ENCODE measurements at places on chromosomes 2 and 18.

DNA sequence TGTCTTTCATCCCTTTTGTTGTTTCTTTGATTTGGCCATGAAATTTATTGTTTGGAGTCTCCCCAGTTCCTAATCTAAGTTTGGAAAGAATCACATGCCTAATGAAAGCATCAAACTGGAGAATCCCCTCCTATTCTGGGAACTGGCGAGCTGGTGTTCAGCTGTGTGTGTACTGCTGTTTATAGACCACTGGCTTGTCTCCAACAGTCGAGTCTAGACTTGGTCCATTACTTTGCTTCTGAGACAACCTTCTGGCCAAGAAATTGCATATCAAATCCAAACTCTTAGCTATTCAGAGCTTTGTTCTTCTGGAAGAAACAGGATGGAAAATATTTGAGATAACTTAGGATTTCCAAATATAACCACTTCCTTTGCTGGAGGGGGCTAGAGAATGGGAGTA lies 111.5 kb upstream of the THSD7B start:
- no peak for DNase-seq

- no peak for DNase-seq
Observed at GRCh38 chr2:78977661-78978145, 47.8 kb upstream of the REG3G start.

GRCh38 chr2:121689356-121689755 lies 40.1 kb upstream of the CLASP1 start:
- DNase-seq, result no peak

DNA sequence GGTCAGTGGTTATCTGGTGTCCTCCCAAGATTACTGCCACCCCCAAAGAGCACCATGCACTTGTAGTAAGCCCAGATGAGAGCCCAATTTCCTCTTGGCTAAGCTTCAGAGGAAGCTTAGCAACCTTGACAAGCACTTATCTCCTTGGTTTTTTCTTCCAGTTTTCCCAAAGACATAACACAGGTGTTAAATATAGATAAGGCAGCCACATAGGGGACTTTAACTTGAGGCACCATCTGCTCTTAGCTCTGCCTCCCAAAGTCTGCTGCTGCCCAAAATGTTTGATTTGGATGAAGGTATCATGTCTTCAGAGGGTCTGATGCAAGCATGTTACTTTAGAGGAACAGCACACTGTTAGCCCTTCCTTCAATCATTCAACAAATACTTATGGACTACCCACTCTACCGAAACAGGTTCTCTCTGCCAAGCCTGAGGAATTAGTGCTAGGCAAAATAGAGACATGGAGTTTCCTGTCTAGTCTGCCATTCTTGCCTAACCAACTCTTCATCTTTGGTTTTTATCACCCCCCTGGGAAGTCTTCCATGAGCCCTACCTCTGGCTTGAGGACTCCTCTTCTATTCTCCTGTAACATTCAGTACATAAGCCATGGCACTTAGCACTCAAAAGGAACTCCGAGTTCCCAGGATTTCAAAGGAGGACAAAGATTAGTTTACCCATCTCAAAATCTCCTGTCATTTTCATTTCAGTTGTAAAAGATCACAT lies 73.7 kb downstream of the SP3 start:
- no peak for DNase-seq

DNA sequence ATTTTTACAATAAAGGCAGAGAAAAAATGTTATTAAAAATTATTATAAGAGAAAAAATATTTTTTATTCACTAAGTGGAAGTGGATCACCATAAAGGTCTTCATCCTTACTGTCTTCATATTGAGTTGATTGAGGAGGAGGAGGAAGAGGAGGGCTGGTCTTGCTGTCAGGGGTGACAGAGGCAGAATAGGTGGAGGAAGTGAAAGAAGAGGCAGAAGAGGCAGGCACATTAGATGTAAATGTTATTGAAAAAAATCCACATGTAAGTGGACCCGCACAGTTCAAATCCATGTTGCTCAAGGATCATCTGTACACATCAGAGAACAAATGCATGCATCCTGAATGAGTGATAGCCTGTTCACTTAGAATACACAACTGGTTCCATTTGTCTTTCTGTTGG lies 6.4 kb upstream of the SPATS2L start:
- no peak for DNase-seq

GRCh38 chr2:30987566-30987965 lies 150.7 kb downstream of the GALNT14 start:
- DNase-seq, result no peak

DNA sequence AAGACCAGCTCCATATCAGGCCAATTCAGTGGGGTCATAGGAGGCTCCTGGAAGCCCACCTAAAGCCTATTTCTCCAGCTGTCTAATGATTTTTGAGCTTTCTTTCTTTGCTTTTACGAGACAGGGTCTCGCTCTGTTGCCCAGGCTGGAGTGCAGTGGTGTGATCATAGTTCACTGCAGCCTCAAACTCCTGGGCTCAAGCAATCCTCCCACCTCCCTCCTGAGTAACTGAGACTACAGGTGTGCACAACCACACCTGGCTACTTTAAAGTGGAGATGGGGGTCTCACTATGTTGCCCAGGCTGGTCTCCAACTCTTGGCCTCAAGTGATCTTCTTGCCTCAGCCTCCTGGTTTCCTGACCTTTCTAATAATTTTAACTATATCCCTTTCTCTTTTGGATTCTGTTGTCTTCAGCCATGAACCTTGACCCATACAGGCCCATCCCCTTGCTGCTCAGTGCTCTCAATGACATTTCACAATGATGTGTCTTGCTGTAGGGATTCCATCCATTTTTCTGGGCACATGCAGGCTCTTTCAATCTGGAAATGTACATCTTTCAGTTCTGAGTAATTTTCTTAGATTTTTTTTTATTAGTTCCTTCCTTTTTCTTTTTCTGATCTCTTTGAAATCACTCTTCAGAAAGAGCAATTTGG lies 29.7 kb downstream of the GNLY start:
- DNase-seq, result no peak

DNA sequence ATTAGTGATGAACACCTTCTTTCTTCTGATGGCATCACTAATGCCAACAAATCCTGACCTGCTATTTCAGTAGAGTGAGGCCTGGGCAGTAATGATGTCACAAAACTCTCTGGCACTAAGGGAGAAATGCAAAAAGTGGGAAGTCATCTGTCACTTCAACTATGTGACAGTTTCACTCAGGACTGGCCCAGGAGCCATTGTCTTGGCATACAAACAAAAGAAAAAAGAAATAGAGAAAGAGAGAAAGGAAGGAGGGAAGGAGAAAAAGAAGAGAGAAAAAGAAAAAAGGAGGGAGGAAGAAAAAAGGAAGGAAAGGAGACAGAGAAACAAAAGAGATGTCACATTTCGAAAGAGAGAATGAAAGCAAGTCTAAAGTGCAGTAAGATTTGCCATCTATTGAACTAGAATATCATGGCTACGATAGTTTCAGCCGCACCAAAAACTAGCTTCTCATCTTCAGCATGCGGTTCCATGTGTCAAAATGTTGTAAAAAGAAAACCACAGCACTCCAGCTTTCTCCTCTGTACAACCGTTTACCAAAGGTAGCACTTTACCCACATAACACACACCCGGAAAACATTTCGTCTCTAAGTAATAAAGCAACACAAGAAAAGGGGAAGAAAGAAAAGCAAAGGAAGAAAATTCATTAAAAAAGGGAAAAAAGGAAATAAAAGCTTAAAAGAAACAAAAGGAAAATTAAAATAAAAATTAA lies 50.1 kb downstream of the CD226 start:
- peak; percentile 44 for DNase-seq

GRCh38 chr2:16139663-16140615 lies 199.6 kb downstream of the MYCN start:
- DNase-seq, result no peak

- DNase-seq, result no peak
Observed at GRCh38 chr2:175461839-175462238, 280.3 kb upstream of the ATP5MC3 start.

- no peak for DNase-seq
Observed at GRCh38 chr18:62324181-62324828, 805 bp upstream of the TNFRSF11A start.

GRCh38 chr2:95300450-95300849 lies 3.3 kb downstream of the KCNIP3 start:
- DNase-seq, result no peak
